HEK293T (cell line): ENCODE measurements at places on chromosomes 7 and 10.

- DNase-seq: no peak
Observed at GRCh38 chr7:43395351-43395750, 187.6 kb upstream of the STK17A start.

GRCh38 chr7:90298145-90299038 is 22.7 kb downstream of the FAM237B start:
- DNase-seq: peak; percentile 48

GRCh38 chr7:18936265-18936664 is 181.2 kb downstream of the TWIST1 start:
- DNase-seq: no peak

DNA sequence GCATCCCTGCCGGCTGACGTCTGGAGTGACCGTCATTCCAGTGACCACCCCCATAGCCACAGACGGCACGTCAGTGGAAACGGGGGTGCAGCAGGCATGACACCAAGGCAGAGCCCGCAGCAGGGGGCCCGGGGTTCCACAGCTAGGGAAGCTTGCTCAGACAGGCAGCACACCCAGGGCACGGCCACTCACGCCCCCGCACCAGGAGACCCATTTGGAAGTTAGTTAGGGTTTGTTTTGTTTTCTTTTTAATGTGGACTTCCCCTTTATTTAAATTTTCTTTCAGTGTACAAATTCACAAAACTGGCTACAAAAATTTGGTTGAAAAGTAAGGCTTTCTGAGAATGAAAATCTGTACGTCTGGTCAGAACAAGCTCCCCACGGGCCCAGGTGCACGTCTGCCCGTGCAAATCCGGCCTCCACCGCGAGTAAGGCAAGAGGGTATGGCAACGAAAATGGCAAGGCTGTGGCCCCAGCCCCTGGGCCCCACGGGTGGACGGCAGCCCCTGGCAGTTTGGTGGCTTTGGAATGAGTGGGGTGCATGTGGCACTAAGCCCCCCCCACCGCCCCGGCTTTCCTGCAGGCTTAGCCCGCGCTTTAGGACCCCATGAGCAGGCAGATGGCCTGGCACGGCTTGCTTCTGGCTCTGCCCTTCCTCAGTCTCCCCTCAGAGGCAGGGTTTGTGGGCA is 124.2 kb downstream of the FAM53B start:
- DNase-seq: no peak

DNA sequence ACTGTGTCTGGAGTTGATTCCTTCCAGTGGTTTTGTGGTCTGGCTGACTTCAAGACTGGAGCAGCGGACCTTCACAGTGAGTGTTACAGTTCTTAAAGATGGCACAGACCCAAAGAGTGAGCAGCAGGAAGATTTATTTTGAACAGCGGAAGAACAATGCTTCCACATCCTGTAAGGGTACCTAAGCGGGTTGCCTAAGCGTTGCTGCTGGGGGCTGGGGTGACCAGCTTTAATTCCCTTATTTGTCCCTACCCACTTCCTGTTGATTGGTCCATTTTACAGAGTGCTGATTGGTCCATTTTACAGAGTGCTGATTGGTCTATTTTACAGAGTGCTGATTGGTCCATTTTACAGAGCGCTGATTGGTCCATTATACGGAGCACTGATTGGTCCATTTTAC is 13.2 kb downstream of the AKR1B15 start:
- no peak for DNase-seq

DNA sequence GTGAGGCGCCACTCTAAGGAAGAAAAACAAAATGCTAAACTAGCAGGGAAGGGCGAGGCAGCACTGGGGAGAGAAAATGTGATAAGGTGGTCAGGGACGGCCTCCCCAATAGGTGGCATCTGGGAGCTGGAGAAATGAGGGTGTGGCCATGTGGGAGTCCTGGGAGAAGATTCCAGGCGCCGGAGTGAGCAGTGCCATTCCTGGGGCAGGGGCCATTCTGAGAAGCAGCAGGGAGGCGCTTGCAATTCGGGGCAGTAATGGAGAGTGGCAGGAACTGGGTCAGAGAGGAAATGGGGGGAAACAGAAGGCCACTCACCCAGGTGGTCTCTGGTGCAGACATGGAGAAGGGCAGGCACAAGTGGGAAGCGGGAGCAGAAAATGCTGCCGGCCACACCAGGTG is 61.8 kb upstream of the LRRC18 start:
- DNase-seq: peak; percentile 18

- no peak for DNase-seq
Observed at GRCh38 chr7:24597014-24597413, 23.8 kb downstream of the PALS2 start.

DNA sequence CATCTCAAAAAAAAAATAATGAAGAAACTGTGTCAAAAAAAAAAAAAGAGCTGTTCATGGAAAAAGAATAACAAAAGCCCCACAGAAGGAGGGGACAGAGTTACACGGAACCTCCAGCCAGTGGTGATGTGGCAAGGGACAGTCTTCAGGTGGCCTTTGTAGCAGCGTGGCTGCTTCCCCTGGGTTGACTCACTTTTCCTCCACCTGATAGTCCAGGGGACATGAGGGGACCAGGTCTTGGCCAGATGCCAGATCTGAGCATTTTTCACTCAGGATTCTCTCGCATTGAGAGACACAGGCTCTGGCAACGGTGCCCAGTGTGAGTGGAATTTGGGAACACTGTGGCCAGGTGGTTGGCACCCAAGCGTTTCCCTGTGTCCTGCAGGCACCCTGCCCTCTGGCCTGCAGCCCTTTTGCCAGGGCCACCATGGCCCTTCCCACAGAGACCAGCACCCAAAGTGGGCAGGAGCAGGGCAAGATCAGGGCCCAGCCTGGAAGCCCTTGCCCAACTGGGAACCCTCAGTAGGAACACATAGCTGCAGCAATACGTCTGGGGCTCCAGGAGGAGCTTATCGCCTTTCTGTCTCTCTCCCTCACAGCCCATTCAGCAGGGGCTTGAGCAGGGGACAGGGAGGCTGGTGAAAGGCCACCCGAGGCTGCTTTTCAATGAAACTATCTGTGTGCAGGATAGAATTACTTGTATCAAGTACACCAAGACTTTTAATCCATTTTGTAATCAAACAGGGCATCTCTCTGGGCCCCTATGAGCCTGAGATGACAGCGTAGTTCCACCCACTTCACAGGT is 159.1 kb downstream of the UBE2H start:
- no peak for DNase-seq

- no peak for DNase-seq
Observed at GRCh38 chr7:14843755-14844154, 58.8 kb downstream of the DGKB start.

- DNase-seq: no peak
Observed at GRCh38 chr10:12937527-12937926, 64.0 kb downstream of the CCDC3 start.

DNA sequence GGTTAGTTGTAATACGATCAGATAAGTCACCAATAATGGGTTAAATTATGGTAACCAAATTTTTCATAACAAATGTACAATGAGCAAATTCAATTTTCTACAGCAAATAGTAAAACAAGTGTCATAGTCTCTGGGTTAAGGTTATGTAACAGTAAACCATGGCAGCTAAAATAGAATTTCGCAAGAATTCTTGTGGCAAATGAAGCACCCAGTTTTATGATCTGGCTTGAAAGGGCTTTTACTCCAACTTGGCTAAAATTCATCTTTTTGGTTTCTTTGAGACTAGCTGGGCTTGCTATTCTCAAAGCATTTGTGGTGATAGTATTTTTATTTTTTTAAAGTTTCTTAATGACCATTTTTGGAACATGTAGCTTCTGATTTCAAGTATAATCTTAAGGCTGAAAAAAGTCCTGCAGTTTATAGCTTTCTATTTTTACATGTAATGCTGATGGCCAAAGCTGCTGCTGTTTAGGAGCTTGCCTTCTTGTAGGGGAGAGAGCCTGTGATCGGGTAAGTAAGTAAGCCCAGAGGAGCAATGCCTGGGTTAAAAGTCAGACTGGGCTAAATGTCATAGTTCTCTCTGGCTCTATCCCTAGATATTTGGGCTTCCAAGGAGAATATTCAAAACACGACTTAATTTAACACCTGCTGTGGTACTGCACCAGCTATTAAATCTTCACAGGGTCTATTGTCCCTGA is 55.5 kb upstream of the SYPL1 start:
- DNase-seq: no peak

GRCh38 chr10:101879456-101880231 is 36.0 kb upstream of the KCNIP2 start:
- DNase-seq: no peak

- DNase-seq: no peak
Observed at GRCh38 chr7:106346678-106347217, 62.0 kb upstream of the NAMPT start.

- DNase-seq: no peak
Observed at GRCh38 chr10:77361426-77361825, 276.2 kb downstream of the KCNMA1 start.

GRCh38 chr7:15326044-15326644 is 235.7 kb downstream of the AGMO start:
- no peak for DNase-seq

- DNase-seq: no peak
Observed at GRCh38 chr10:122674781-122675180, 24.9 kb downstream of the C10orf120 start.

DNA sequence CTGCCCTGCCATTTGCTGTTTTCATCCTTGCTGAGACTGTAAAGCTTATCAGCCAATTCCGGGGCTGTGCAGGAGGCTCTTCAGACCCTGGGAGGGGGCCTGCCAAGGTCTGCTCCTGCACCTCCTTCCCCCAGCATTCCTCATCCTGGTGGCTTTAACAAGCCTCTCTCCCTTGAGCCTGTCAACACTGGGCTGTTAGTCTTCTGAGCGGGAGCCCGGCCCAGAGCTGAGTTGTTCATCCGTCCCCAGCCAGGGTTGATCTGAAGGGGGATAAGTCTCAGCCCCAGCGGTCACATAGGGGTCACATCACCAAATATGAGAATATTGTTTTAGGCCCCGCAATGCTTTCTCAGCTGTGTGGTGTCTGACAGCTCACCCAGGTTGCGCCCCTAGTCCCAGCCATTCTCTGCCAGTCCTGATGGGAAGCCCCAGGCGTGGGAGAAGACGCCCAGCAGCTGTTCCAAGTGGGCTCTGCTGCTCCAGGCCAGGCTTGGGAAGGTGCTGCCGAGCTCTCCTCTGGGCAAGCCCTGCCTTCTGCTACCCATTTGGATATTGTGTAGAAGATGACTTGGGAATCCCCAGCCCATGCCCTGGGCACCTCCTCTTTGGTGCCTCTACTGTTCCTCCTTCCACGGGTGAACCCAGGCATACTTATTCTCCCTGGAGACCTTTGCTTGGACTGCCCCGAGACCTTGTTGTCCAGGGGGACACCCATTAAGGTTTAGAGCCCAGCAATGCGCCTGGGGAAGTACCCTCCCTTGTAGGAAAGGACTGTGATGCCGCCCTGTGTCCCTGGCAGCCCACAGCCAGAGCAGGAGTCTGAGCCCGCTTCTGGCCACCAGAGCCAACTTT is 23.5 kb upstream of the TRIM8 start:
- no peak for DNase-seq

DNA sequence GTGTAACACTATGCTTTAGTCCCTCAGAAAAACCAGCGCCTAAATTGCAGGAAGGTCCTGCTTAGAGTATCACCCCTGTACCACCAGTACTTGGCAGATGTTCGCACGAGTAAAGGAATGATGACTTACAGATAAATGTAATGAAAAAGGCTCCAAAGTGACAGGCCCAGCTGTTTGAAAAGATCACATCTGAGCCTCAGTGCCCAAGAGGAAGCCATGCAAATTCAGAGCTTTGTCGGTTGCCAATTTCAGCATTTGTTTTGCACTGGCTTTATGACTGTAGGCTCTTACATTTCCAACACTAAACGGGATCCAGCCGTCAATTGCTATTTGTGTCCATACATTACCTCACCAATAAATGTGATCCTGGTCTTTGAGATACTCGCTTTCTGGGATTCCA is 60.6 kb upstream of the GAD2 start:
- DNase-seq: no peak

DNA sequence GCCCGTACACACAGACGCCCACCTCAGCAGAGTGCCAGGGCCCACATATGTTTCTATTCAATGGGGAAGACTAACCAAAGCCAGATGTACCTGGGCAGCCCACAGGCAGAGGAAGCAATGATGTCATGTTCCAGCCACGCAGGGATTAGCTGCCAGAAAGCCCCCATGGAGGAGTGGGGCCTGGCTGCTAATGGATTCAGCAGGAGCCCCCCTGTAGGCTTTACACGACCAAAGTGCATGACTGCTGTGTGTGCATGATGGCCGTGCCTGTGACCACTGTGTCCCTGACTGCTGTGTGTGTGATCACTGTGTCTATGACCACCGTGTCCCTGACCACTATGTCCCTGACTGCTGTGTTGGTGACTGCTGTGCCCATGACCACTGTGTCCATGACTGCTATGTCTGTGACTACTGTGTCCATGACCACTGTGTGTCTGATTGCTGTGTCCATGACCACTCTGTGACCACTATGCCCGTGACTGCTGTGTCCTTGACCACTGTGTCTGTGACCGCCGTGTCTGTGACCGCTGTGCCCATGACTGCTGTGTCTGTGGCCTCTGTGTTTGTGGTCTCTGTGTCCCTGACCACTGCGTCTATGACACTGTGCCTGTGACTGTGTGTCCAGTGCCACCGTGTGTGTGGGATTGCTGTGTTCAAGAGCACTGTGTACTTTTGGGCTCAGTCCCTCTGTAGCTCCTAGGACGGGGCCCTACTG is 409.3 kb downstream of the RPS24 start:
- DNase-seq: no peak

DNA sequence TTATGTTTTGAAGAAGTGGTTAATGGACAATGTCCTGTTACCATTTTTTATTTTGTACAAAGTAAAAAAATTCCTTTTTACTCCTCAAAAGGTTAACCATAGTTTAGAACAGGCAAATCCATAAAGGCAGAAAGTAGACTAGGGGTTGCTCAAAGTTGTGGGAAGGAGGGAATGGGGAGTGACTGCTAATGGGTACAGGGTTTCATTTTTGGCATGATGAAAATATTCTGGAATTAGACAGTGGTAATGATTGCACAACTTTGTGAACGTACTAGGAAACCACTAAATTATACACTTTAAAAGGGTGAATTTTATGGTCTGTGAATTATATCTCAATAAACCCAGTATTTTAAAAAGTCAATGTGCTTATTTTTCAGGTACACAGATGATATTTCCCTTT is 35.4 kb upstream of the CDK14 start:
- DNase-seq: no peak

DNA sequence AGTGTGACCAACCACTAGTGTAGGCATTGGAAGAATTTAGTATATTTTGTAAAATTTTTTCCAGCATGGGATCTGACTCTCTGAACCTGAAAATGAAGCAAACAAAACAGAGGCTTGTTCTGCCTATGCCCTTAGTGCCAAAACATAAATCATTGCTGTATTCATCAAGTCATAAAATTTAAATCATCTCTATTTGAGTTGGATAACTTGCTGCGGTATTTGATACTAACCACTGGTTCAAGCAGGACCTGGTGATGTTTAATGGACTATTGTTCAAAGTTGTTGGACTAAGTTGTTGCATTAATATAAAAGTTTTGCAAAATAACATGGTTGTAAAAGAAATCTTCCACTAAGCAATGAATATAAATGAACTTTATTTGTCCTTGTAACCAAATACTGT is 19.8 kb upstream of the RPA3 start:
- DNase-seq: no peak
